ENCODE measurements at places on chromosomes 2 and 18.

GRCh38 chr18:33700513-33700976 lies 122.5 kb downstream of the ASXL3 start:
- DNase-seq, result no peak

DNA sequence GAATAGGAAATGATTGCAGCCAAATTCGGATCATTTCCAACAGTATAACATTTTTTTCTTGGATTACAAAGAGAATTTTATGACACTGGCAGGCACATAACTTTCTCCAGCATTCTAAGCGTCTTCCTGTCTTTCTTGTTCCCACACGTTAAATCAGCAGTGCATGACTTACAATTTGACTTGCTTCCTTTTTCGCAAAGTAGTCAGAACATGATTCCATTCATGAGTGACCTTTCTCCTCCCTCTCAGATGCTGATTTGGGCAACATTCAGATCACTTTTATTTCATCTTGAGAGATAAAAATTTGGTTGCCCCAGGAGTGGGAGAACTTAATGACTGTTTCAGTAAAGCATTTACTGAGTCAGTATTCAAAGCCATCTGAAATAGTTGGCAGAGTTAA lies 858.7 kb upstream of the ACVR2A start:
- peak; percentile 57 for DNase-seq

DNA sequence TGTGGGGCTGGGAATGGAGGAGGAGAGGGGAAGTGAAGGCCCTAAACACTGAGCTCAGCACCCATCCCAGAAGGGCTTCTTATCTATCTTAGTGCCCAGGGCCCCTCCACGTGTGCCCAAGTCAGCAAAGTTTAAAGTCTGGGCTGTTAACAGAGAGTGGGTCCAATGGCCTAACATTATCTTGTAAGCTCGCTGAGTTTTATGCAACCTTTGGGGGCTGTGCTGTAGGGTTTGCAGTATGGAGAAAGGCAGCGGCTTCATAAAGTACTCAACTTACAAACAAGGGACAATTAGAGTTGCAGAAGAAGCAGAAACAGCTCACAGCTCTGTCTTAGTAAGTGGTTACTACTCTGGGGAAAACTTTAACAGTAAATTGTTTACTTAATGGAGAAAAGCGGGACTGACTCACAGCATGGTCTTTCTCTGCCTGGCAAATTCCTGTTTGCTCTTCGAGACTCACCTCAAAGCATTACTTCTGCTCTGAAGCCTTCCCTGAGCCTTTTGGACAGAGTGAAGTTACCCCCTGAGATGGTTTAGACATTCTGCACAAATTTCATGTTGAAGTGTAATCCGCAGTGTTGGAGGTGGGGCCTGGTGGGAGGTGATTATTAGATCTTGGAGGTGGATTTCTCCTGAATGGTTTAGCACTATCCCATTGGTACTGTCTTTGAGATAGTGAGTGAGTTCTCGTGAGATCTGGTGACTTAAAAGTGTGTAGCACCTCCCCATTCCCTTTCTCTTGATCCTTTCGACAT lies 9.0 kb downstream of the ENOSF1 start:
- DNase-seq, result peak; percentile 86

- no peak for DNase-seq
Observed at GRCh38 chr2:96261328-96262003, 4.3 kb downstream of the TMEM127 start.

DNA sequence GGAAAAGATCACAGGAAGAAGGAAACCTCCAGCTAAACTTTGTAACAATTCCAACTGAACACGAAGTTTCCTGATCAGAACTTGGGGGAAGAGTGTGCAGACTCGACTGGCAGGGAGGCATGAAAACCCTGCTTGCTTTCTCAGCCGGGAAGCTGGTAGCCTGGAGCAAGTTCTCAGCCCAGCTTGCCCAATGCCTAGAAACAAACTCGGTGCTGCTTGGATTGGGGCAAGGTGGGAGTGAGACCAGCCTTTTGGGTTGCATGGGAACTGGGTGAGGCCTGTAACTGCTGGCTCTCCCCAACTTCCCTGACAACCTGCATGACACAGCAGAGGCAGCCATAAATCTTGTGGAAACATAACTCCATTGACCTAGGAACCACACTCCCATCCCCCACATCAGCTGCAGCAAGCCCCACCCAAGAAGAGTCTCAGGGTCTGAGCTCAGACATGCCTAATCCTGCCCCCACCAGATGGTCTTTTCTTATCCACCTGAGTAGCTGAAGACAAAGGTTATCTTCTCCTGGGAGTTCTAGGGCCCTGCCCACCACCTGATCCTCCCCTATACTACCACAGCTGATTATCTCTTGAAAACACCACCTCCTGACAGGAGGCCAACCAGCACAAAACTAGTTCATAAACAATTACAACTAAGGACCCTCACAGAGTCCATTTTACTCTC lies 1859.7 kb upstream of the CELF4 start:
- DNase-seq, result no peak

DNA sequence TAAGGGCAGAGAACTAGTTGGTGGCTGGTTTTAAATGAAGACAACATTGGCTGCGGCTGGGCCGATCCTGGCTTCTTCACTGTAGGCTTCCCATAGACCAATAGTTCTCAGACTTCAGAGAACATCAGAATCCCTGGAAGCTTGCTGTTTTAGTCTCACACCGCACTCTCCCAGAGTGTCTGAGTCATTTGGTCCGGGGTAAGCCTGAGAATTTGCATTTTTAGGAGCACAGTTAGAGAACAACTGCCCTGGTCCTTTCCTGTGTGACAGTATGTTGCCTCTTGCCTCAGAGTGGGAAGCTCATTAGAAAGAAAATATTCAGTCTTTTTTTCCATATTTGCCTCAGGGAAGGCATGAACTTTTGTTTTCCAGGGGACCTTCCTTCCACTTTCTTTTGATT lies 137.1 kb upstream of the GAREM1 start:
- DNase-seq, result no peak

- DNase-seq, result no peak
Observed at GRCh38 chr2:237234268-237234667, 148.6 kb downstream of the COPS8 start.

DNA sequence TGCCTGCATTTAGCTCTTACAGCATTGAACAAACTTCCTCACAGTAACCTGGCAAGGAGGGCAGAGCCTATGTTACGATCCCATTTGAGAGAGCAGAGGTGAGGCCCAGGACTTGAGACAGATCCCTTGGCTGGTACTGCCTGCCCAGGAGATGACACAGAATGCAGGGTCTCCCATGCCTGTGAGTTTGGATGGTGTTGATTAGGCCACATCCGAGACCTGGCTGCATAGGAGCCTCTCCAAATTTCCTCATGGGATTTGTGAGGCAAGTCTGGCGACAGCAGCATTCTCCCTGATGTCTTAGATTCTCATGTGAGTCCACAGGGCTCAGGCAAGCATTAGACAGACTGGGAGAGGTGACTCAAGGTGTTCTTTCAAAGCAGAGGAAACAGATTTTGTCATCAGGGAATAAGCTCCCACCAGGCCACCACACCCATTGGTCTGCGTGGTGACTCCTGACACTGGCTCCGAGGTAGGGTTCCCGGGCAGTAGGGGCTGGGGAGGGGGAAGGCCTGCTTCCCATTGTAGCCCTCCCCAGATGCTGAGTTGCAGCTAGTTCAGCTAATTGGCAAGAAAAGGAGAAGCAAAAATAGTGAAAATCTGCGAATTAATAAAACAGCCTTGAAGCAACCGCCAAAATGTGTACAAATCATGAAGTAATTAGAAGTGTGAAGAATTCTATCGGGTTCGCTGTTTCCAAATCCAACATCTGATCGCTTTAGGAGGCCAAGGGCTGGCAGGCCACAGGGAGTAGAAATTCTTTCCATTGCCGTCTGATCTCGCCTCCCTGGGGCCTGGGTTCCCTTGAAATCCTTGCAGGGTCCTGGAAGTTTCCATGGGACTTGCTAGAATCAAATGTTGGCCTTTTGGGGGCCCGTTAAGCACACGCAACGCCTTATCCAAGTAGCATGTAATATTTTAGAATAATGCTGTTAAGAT lies 68.0 kb downstream of the MAPK4 start:
- no peak for DNase-seq

- DNase-seq, result no peak
Observed at GRCh38 chr2:183579686-183580085, 455.4 kb downstream of the NUP35 start.

DNA sequence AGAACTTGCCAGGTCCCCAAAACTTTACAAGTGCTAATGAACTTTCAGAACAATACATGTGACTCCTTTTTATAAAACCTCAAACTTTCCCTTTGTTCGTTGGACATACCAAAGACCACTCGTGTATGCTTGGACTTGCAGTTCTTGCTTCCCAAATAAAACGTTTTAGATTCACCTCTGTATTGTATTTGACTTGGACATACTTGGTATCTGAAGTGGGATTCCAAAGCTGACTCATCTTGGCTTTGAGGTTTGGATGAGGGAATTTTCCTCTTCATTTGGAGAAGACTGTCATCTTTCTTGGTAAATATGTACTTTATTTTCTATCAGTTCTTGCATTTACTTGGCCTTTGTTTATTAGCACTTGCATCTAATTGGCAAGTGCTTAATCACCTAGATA lies 8.0 kb upstream of the CYB5A start:
- DNase-seq, result no peak

GRCh38 chr2:12487253-12488004 lies 229.3 kb upstream of the TRIB2 start:
- no peak for DNase-seq

DNA sequence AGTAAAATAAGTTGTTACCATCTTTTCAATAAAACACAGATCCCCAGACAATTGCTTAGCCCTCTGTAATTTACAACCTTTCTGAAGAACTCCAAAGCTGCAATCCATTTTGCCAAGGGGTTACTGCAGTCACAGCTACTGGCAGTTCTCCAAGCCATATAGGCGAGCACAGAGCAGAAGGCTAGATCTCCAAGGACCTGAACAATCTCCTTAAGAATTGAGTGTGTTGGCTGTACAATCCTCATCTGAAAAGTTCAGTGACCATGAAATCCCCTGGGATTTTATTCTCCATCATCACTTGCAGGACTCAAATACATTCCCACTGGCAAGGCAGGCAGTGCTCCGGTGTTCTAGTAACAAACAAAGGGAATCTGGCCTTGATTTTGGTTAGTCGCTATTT lies 103.9 kb upstream of the LRP1B start:
- peak; percentile 1 for DNase-seq

- peak; percentile 29 for DNase-seq
Observed at GRCh38 chr2:68185541-68186164, 28.0 kb downstream of the PNO1 start.

- DNase-seq, result no peak
Observed at GRCh38 chr2:75003276-75003675, 44.8 kb downstream of the POLE4 start.

DNA sequence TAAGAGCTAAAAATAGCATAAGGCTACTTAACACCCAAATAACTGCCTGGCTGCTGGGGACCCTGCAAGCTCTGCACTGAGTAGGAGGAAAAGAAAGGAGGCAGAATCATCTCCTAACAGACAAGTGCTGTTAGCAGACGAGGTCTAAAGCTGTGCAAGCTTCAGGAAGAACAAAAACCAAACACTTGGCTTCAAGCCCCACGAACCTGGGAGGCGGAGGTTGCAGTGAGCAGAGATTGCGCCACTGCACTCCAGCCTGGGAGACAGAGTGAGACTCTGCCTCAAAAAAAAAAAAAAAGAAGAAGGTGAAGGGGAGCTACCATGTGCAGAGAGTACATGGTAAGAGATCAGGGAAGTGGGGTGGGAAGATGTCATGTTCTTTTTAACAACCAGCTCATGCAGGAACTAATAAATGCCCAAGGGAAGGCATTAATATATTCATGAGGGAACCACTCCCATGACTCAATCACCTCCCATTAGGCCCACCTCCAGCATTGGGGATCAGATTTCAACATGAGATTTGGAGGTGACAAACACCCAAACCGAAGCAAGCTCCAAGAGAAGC lies 28.8 kb upstream of the INO80C start:
- DNase-seq, result no peak

DNA sequence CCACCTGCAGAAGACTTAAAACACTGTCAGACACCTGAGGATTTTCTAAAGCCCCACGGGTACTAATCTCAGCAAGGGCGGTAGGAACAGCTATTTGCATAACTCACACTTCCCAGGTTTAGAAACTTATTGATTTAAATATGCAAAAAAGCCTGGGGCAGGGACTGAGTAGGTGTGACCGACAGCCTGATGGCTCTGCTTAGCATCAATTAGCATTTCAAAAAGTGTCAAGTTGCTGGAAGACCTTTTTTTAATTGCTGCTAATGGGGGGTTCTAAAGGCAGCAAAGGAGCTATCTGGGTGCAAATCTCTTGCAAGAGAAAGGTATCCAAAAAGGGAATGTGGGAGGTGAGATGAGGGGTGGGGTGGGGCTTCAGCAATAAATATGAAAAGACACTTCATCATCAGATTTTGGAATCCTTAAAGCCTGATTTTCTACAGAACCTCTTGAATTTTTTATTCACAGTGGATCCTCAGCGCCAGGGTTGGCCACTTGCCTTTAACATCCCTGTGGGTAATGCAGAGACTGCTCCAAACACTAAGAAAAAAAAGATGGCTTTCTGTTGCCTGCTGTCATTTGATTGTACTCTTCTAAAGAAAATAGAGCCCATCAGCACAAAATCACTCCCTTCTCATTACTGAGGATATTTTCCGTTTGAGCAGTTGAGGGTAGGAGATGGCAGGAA lies 121.1 kb upstream of the RMP24 start:
- no peak for DNase-seq

GRCh38 chr2:2271469-2271941 lies 59.6 kb downstream of the MYT1L start:
- no peak for DNase-seq

- DNase-seq, result no peak
Observed at GRCh38 chr2:179876266-179876665, 14.9 kb upstream of the ZNF385B start.

DNA sequence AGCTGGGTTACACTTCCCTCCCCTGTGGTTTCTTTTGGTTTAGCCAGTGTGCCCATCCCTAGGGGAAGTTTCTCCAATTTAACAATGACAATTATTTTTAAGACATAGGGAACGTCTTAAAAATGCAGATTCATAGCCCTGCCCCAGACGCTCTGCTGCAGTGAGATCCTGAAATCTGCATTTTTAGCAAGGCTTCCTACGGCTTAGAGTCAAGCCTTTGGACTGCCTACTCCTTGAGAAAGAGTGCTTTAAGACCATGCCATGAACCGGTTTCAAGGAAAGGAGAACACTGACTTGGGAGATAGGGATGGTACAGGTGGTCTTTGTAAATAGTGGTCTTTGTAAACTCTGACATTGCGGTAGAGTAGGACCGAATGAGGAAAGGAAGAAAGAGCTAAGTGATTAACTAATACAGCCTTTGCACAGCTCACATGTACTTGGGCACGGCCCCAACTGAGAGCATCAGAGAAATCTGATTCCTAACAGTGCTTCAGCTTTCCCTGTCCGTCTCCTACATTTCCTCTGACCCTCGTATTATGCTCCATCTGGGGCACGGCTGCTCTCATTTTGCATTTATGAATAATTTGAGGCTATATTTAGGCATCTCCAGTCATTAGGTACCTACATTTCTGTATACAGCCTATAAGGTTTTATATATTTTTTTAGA lies 217.6 kb upstream of the TANK start:
- no peak for DNase-seq

- DNase-seq, result peak; percentile 44
Observed at GRCh38 chr2:168851674-168852320, 38.4 kb downstream of the SPC25 start.

GRCh38 chr2:69988086-69988635 lies 26.7 kb upstream of the ASPRV1 start:
- no peak for DNase-seq

Measured in fibroblast of gingiva (primary cell).